Hepatic stellate cell (primary cell): ENCODE measurements at places on chromosomes 1 and 21.

DNA sequence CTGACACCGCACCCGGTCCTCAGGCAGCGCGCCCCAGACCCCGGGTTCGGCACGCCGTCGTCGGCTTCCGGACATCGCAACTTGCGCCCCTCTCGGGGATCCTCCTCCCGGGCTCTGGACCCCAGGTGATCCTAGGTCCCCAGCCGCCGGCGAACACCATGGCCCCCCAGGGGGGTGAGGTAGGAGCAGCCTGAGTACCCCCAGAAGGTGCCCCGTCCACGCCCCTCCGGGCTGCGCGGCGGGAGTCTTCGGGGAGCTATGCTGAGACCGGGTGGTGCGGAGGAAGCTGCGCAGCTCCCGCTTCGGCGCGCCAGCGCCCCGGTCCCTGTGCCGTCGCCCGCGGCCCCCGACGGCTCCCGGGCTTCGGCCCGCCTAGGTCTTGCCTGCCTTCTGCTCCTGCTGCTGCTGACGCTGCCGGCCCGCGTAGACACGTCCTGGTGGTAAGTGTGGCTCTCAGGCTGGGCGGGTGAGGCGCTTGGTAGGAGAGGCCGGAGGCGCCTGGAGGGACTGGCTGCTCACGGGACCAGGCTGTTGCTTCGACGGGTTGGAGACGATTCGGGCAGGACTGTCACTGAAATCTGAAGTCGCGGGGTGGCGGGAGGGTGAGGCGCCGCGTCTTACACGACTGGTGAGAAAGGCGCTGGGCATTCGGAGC is 367 bp downstream of the WNT2B start:
- DNase-seq: no peak

- DNase-seq: no peak
These were observed 53.4 kb downstream of the CD2 start for GRCh38 chr1:116807394-116808199.

- DNase-seq: no peak
These were observed 31.7 kb upstream of the PADI1 start for GRCh38 chr1:17173217-17173616.

- DNase-seq: no peak
These were observed 21.9 kb downstream of the MAP7D1 start for GRCh38 chr1:36177589-36178431.

DNA sequence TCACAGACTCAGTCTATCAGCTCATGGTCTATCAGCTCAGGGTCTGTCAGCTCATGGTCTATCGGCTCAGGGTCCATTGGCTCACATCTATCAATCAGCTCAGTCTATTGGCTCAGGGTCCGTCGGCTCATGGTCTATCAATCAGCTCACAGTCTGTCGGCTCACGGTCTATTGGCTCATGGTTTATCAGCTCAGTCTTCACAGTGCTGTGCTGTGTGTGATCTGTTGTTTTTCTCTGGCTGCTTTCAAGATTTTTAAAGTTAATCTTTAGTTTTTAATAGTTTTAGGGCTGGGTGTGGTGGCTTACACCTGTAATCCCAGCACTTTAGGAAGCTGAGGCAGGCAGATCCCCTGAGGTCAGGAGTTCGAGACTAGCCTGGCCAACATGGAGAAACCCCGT is 14.4 kb downstream of the C1orf159 start:
- DNase-seq: no peak

GRCh38 chr1:234331507-234331906 is 41.7 kb upstream of the COA6 start:
- DNase-seq: no peak

GRCh38 chr1:91777630-91778300 is 108.2 kb downstream of the TGFBR3 start:
- DNase-seq: no peak

DNA sequence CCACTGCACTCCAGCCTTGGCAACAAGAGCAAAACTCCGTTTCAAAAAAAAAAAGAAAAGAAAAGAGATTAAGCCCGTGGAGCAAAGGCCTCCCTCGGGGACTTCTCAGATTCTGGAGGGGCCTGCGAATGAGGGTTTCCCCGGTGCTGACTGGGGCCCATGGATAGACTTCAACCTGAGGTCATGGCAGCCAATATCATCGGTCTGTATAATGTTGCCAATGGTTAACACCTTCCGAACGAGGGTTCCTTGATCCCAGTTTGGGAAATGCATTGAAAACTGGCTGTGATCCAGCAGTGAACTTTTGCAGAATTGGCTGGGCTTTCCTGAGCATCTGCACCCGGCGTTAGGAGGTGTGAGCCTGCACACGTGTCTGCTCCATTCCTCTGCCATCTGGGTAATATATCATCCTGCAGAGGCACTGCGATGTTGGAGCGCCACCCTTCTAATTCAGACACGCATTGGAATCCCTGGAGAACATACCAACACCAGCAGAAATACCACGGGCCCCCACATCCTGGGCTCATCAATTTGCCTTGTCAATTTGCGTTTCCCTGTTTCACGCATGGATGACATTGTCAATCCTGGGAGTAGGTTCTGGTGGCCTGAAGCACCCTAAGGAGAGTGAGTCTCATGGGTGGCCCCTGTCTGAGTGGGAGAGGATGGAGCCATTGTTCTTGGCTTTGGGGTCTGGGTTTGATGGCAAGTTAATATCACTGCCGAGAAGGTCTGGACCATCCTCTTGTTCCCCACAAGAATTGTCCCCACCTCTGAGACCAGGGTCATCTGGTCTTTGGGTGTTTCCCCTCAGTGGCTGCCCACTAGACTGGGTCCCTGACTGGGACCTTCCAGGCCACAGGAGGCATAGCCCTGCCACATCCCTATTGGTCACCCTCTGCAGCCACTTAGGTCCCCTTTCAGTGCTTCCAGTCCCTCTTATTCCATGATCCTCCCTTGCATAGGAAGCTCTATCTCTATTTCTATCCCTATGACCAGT is 441.0 kb downstream of the PTPRU start:
- no peak for DNase-seq

DNA sequence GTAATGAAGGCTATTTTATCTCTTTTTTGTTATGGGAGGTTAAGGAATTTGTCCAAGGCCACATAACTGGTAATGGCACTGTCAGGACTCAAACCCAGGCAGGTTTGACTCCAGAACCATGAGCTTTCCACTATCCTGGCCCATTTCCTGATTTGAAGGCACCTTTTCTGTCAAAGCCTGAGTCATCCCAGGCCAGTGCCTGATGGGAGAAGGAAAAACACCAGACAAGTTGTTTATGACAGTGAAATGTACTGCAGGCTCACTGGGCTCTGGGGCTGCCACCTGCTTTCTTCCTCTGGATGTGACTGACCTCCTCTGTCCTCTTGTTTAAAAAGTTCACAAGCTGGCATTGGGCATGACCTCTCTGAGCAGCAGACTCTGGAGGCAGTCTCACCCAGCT is 71.8 kb upstream of the SPATA6 start:
- no peak for DNase-seq

GRCh38 chr1:177170756-177171535 is at the start of gene BRINP2:
TSS of gene BRINP2 (plus strand) at chr1:177170958. CDS start at chr1:177229877, 58,919 bp downstream.
- no peak for DNase-seq

GRCh38 chr1:18951818-18952391 is 4.6 kb downstream of the IFFO2 start:
- peak; percentile 70 for DNase-seq

GRCh38 chr21:30984889-30985288 is 53.4 kb downstream of the KRTAP19-8 start:
- no peak for DNase-seq

- DNase-seq: no peak
These were observed 2.9 kb downstream of the TATDN3 start for GRCh38 chr1:212794561-212795014.

DNA sequence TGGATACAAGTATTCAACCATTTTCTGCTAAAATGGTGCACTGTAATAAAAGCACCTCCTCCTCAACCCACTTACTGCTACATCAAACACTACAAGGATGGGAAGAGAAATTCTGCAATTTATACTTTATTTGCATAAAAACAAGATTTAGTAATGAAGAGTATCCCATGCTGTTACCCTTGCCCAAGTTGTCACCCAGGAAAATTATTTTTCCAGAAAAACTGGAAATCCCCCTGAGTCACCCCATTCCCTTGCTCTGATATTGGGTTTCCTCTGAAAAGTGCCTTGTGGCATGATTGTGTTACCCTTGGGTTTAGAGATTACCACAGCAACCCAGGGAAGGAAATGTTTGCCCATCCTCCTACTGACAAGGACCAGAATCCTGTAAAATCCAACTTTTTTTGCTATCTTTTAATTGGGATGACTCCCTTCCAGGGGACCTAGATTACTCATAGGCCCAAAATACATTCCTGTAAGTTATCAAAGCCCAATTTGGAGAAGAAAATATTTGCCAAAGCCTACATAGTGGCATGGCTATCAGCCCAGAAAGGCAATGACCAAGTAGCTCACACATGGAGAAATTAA is 16.5 kb upstream of the ZC3H11B start:
- DNase-seq: no peak

DNA sequence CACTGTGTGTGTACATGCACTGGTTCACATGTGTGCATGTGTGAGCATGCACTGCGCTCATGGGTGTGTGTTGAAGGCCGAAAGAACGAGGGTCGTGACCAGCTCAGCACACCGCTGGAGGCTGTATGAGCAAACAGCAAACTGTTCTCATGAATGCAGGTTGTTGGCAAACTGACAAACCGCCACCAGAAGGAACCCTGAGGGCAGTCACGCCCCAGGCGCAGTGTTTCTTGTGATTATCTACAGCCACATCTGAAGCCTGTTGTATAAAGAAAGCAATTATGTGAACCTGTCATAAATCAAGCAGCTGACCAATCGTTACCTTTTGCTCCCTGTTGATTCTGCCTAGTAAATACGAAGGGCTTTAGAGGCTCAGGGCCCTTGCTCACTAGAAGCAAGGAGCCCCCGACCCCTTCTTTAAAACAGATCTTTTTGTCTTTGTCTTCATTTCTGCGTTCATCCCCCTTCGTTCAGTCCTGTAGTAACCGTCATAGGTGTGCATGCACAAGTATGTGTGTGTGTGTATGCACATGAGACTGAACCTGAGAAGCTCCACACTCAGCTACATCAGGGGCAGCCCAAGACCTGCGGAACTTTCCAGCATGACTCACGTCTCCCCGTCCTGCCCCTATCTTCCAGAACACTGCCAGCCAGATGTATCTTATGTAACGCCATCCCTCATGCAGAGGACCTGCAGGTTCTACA is 16.8 kb upstream of the RIPK4 start:
- no peak for DNase-seq

- no peak for DNase-seq
These were observed 16.6 kb downstream of the IPO9 start for GRCh38 chr1:201845331-201846083.

DNA sequence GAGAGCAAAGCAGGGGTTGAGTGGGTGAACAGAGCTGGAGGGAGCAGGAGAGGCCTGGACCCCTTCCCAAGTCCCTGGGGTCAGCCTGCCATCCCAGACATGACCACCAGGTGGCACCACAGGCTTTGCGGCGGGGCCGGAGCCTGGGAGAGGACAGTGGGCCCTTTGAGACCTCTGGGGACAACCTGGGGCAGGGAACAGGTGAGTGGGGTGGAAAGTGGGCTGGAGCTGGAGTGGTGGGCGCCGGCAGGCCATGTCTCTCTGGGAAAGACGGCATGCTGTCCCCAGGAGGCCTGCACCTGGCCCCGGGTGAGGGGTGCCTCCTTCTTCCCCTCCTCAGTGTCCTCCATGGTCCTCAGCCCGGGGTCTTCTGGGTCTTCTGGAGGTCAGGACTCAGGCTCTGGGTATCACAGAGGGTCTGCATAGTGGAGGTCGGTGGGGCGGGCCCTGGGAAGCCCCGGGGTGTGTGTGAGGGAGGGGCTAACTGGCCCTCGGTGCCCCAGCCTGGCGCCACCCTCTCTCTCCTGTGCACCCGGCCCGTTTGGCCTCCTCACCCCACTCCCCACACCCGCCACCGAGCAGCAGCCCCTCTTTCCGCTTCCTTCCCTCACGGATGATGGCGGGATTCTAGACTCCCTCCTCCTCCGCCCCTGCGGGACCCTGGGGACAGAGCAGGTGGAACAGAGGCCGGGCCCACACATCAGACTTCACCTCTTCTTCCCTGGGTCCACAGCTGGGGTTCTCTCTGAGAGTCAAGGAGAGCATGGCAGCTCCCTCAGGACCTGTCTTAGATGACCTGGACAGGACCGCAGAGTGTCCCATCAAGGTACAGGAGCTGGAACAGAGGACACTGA is 28.5 kb upstream of the PKP1 start:
- peak; percentile 82 for DNase-seq

GRCh38 chr21:21612466-21612865 is 614.3 kb downstream of the NCAM2 start:
- DNase-seq: peak; percentile 1

- DNase-seq: no peak
These were observed 59.9 kb downstream of the JAK1 start for GRCh38 chr1:64906447-64906846.

- no peak for DNase-seq
These were observed 965.7 kb downstream of the NCAM2 start for GRCh38 chr21:21963911-21964310.

- DNase-seq: no peak
These were observed 29.0 kb downstream of the JUN start for GRCh38 chr1:58754683-58755467.

DNA sequence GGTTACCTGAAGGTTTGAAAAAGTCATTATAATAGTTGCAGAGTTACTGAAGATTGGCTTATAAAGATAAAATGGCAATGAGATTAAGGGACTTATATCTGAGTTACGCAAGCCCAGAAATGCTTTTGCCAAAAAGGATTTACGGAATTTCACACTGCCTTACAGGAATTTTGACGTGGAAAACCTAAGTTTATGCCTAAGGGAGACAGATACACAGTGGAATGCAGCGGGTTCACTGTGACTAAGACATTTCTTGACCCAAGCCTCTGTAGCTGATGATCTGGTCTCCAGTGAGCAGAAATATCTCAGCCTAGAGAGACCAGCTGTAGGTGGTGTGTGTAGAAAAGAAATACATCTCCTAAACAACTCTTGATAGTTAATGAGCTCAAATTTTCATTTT is 10.1 kb upstream of the EXO1 start:
- peak; percentile 62 for DNase-seq

DNA sequence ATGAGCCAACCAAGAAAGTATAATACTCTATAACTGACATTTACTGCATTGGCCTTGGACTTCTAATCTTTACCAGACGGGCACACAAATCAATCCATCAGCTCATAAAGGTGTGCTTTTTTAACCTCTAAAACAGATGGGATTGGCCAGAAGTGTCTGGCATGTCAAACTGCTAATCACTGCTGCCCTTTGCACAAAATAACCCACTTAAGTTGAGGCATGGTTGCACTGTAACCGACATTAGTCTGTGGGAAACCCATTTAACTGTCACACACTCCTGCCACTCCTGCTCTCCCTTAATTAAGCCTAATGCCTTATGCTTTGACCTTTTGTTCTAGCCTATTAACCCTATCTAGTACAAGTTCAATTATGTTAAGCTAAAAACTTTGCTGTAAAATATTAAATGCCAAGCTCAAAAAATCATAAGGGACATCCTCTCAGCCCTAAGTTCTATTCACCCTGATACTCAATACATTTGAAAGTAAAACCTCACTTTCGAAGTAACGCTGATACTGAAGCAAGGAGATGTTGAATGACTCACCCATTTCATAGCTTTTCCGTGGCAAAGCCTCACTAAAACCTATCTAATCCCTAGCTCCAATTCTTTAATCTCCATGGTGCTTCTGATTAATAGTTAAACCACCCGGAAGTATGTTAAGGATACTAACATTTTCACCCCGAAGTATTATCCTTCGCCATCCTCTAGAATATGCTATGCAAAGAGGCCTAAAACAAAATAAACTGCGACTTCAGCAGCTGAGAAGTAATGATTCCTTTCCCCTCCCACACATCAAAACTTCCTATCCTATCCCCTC is 12.9 kb downstream of the NRIP1 start:
- DNase-seq: no peak
